Activated CD8-positive, alpha-beta memory T cell treated with anti-CD3 and anti-CD28 coated beads for 1 hour (primary cell): ENCODE measurements at places on chromosomes 11 and 22.

- no peak for DNase-seq
Observed at GRCh38 chr11:124541204-124541603, 2.2 kb downstream of the OR8B12 start.

DNA sequence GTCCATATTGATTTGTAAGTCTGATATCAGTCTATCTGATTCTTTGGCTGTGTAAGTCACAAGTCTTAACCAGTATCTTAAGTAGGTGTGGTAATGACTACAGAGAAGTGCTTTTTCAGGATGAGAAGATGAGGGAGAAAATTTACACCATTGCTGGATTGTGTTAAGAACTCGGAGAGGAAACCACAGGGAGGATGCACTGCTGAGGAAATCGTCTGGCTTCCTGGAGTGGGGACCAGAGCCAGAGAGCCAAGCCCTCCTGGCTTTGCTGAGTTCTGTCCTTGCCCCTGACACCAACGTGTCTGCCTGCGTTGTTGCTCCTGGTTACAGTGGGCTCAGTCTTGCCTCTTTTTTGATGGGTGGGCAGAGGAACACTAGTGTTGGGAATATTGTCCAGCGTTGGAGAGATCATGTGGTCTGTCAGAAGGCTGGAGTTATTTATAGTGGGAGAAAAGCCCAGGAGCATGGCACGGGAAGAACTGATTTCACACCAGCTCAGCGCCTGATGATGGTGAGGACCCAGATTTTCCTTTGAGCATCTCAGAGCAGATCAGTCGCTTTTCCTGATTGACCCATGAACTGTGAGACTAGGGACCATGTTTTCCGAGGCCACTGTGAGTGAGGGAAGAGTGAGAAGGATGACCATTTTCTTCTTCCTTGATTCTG lies 29.6 kb downstream of the MARK2 start:
- no peak for DNase-seq

- DNase-seq, result no peak
Observed at GRCh38 chr11:131839326-131839725, 468.9 kb downstream of the NTM start.

GRCh38 chr11:134987822-134988221 lies 575.8 kb upstream of the B3GAT1 start:
- DNase-seq, result no peak

- DNase-seq, result no peak
Observed at GRCh38 chr11:24413391-24413790, 83.5 kb upstream of the LUZP2 start.

GRCh38 chr11:19628018-19628417 lies 84.6 kb upstream of the NAV2 start:
- DNase-seq, result no peak

GRCh38 chr22:20396639-20397038 lies 2.7 kb downstream of the ZNF74 start:
- no peak for DNase-seq

DNA sequence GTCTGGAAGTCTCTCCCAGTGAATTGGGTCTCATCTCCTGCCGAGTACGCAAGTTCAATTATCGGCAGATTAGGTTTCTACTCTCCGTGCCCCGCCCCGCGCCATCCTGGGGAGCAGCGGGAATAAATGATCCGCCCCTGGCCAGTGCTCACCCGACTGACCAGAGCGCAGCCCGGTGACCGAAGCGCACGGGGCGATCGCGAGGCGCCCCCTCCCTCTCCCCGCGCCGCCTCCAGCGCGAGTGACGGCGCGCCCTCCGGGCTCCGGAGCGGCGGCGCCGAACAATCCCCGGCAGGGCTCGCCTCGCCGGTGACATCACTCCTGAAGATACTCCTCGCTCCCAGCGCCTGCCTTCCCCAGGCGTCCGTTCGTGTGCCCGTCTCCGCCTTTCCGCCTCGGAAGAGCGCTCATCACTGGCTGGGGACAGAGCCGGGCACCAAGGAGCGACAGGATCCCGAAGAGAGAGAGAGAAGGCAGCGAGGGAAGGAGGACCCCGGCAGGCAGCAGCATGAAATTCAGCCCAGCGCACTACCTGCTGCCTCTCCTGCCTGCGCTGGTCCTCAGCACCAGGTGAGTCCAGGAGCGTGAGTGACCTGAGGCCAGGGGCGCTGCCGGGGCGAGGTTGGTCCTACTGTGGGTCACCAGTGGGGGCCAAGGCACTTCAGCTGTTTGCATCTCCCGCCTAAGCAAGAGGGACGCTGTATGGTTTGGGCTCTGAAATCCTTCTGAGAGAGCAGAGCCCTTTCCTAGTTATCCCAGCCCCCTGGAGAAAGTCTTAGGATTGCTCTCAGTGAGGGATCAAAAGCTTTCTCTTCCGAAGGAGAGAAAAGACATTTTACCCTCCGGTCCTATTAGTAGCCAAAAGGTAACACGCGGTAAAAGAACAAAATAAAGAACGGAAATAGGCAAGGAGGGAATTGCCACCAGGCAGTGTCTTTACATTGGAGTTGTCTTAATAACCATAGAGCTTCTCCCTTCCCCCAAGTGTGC lies at the start of gene LUZP2:
Gene LUZP2 (plus strand): TSS at position 318 of the 990 bp plus-strand sequence.
- DNase-seq, result no peak

GRCh38 chr22:36991206-36991605 lies 28.0 kb downstream of the TST start:
- no peak for DNase-seq

DNA sequence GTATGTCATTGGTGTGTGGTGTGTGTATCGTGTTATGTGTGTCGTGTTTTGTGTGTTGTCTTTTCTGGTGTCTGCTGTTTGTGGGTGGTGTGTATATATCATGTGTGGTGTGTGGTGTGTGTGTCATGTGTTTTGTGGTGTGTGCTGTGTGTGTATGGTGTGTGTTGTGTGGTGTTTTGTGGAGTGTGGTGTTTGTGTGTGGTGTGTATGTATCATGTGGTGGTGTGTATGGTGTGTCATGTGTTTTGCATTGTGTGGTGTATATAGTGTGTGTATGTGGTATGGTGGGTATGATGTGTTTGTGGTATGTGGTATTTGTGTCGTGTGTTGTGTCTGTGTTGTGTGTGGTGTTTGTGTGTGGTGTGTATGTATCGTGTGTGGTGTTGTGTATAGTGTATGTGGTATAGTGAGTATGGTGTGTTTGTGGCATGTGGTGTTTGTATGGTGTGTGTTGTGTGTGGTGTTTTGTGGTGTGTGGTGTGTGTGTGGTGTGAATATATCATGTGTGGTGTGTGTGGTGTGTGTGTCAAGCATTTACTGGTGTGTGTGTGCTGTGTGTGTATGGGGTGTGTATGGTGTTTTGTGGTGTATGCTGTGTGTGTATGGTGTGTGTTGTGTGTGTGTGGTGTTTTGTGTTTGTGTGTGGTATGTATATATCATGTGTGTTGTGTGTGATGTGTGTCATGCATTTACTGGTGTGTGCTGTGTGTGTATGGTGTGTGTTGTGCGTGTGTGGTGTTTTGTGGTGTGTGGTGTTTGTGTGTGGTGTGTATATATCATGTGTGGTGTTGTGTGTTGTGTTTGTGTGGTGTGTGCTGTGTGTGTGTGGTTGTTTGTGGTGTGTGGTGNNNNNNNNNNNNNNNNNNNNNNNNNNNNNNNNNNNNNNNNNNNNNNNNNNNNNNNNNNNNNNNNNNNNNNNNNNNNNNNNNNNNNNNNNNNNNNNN lies 12.7 kb downstream of the PIM3 start:
- DNase-seq, result no peak

DNA sequence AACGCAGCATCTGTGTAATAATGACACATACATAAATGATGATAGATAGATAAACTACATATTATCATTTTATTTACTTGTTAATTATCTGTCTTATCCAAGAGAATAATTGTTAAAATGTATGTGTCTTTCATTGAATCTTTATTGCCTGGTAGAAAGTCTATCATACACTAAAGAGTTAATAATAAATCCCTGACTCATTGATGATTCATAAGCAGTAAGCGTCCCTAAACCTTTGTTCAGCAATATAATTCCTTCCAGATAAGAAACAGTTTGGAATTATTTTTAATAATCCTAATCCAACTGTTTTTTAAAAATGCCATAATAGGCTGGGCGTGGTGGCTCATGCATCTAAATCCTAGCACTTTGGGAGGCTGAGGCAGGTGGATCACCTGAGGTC lies 655.6 kb upstream of the CNTN5 start:
- DNase-seq, result no peak

DNA sequence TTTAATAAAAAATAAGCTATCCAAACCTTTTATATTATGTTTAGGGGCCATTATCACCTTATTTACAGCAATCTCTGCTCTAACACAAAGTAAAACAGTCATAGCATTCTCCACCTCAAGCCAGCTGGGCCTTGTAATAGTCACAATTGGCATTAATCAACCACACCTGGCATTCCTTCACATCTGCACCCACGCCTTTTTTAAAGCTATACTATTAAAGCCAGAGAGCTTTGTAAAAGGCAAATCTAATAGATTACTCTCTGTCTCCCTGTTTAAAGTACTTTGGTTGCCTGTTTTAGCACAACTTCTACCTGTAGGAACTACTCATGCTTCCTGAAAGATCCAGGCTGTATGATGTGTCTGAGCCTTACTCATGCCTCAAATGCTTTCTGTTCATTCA lies 113.1 kb downstream of the CSNK2A3 start:
- no peak for DNase-seq

DNA sequence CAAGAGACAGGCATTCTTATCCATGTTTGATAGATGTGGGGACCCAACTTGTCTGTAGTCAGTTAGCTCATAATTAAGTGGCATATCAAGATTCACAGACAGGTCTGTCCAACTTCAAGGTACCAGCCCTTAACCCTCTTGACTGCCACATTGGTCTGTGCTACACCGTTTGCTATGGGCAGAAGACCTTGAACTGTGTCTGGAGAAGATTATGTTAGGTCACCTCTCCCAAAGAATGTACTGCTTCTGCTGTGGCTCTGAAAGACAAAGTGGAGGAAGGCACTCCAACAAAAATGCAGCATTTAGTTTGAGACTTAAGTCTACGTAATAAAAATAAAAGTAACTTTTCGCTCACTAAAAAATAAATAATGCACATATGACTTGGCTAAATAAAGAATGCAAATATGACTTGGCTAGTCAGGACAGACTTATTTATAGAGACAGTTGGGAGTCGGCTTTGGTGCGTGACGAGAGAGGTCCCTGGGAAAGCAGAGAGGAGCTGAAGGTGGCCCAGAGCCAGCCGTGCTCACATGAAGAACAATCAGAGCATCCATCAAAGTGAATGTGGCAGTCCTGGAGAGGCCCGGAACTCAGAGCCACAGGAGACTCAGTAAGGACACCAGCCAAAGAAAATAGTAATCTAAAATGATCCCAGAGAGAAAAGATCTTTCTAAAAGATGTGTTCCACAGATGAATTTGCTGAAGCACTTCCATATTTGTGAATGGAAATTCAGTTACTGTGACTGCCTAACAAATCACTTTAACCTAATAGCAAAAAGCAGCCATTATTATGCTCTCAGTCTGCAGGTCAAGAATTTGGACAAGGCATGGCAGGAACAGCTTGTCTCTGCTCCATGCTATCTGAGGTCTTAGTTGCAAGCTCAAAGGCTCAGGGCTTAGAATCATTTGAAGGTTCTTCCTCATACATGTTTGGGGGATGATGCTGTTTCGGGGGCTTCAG lies 35.0 kb downstream of the CWC15 start:
- no peak for DNase-seq

- no peak for DNase-seq
Observed at GRCh38 chr22:44130076-44130711, 50.5 kb upstream of the PARVG start.

GRCh38 chr11:34432822-34433221 lies 5.9 kb upstream of the CAT start:
- no peak for DNase-seq

- DNase-seq, result no peak
Observed at GRCh38 chr11:59119826-59120225, 12.8 kb downstream of the FAM111B start.

GRCh38 chr11:89521294-89521693 lies 30.1 kb upstream of the NOX4 start:
- DNase-seq, result no peak

GRCh38 chr11:23206741-23207336 lies 346.6 kb upstream of the CCDC179 start:
- no peak for DNase-seq

- no peak for DNase-seq
Observed at GRCh38 chr11:122933416-122933815, 48.2 kb downstream of the BSX start.

DNA sequence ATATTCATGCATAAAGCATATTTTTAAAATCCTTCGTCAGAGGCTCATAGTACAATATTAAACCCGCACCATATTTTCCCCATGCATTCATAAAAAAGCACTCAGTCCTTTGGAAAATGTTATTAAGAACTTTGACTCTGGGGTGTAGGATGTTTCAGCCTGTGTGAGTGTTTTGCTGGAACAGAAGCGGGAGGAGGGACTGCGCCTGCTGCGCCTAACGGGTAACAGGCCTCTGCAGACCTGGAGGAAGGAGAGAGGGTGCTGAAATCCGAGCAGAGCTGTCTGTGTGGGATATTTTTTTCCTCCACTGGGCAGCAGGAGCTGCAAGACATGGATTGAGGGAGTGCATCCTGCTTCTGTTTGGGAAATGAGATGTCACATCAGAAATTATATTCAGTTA lies 483.0 kb downstream of the BRD1 start:
- DNase-seq, result no peak

- DNase-seq, result no peak
Observed at GRCh38 chr11:133041928-133042882, 490.1 kb downstream of the OPCML start.

- no peak for DNase-seq
Observed at GRCh38 chr22:28331695-28332094, 347.9 kb downstream of the TTC28 start.

DNA sequence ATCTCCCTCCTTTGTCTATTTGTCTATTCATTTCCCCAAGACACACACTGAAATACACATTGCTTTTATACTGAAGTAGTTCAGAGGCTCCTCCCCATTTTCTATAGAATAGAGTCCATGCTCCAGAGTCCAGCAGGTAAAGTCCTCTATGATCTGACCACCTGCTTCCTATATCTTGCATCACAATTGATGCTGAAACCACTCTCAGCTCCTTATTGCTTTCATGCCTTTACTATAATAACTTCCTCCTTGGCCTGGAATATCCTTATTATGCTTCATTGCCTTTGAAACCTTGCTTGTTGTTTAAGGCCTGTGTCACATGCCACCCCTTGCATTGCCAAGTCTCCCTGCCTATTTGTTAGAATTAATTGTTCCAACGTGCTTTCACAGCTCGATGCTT lies 12.6 kb downstream of the OR6Q1 start:
- no peak for DNase-seq

DNA sequence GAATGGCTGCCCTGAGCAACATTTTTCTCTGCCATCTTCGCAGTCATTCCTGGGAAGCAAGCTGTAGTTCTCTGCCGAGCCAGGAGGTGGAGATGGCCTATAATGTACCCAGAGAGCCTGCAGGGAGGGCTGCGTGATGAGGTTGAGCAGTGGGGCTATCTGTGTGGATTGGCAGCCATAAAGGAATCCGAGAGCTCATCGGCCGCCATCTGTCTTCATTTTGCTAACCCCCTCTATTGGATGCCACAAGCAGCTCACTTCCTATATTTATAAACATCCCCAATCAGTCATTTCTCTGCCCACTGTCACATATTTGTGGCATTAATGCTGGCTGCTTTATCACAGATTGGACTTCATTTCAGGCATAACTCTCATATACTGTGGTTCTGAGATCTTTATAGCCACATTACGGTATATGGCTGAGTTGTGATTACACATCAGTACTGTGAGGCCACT lies 209.5 kb downstream of the NTM start:
- no peak for DNase-seq

GRCh38 chr11:95568281-95568680 lies 221.3 kb downstream of the FAM76B start:
- DNase-seq, result no peak

- no peak for DNase-seq
Observed at GRCh38 chr11:88810420-88811097, 255.2 kb downstream of the GRM5 start.
